ENCODE measurements at places on chromosomes 4 and X.

GRCh38 chr4:66955784-66956183, 589.5 kb downstream of the CENPC start:
- no peak for DNase-seq

GRCh38 chr4:138775890-138776289, 239.7 kb upstream of the NOCT start:
- no peak for DNase-seq

GRCh38 chrX:25022499-25023325, 6.9 kb upstream of the ARX start:
- no peak for DNase-seq

DNA sequence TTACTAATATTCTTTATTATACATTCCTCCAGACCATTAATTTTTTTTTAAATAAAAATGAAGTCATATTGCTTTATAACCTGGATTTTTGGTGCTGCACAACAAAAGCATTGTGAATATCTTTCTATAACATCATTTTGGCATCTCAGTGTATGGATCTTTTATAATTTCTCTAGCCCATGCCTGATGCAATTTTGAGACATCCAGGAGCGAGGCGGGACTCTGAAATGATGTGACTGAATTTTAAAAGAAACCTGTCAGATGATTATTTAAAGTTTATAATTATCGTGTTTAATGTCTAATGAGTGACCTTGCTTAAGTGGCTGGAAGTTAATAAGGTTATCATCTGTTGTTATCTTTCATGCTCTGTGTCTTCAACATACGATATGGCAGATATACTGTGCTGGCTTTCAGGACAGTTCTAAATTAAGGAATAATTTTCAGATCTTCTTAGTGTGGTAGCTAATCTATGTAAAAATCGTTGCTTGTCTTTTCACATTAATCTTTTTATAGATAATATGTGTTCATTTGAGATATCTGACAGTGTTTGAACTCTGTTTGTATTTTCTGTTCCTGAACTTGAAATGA, 58.8 kb downstream of the KIT start:
- DNase-seq, result no peak

- no peak for DNase-seq
Measured at GRCh38 chrX:39427492-39427891, 626.2 kb downstream of the MID1IP1 start.

- DNase-seq, result no peak
Measured at GRCh38 chrX:22634751-22635150, 362.0 kb downstream of the CBLL2 start.

DNA sequence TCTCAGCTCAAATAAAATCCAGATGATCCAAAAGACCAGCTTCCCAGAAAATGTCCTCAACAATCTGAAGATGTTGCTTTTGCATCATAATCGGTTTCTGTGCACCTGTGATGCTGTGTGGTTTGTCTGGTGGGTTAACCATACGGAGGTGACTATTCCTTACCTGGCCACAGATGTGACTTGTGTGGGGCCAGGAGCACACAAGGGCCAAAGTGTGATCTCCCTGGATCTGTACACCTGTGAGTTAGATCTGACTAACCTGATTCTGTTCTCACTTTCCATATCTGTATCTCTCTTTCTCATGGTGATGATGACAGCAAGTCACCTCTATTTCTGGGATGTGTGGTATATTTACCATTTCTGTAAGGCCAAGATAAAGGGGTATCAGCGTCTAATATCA, 18.7 kb upstream of the TLR8 start:
- DNase-seq, result no peak

DNA sequence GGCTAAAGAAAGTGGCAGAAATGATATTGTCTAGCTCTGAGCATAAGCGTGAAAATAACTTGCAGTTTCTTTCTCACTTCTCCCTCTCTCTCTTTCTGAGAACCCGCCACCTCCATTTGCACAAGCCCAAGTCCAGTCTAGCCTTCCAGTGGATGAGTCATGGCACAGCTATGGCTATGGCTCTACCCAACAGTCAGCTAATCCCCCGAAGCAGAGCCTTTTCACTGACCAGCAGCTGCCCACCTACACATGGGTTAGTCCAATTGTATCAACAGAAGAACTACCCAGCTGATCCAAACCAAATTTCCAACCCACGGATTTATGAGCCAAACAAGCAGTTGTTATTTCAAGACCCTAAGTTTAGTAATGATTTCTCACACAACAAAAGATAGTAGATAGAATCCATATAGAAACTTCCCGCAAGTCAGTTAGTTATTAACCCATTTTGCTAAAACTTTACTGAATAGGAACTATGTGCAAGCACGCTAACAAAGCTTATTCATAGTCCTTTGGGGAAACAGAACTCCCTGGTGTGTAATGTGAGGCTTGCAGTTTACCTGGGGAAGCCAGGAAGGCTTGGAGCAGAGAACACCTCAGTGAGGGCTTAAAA, 282.3 kb downstream of the INPP4B start:
- no peak for DNase-seq

Data from omental fat pad (tissue), 4 donors.